ENCODE measurements at places on chromosomes 16 and 17.

GRCh38 chr16:69522732-69523404 lies 42.9 kb upstream of the NFAT5 start:
- no peak for DNase-seq

GRCh38 chr16:54317101-54317611 lies 30.6 kb upstream of the IRX3 start:
- no peak for DNase-seq

GRCh38 chr16:5916711-5917191 lies 819.2 kb upstream of the EEF2KMT start:
- no peak for DNase-seq

DNA sequence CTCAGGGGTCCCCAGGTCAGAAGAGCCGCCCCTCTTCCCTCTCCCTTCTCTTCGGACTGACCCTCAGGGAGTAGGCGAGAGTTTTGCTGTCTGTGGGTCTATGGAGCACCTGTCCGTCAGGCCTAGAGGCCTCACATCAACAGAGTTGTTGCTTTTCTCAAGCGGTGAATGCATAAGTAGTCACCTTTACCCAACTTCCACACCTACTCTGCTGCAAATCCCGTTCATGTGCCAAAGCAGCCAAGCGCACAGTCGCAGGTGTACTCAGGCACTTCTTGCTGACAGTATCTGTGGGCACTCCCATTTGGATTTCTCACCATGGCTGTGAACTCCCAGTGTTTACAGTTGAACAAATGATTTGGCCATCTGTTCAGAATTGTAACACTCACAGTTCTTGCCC lies 4.0 kb upstream of the FA2H start:
- DNase-seq: no peak

DNA sequence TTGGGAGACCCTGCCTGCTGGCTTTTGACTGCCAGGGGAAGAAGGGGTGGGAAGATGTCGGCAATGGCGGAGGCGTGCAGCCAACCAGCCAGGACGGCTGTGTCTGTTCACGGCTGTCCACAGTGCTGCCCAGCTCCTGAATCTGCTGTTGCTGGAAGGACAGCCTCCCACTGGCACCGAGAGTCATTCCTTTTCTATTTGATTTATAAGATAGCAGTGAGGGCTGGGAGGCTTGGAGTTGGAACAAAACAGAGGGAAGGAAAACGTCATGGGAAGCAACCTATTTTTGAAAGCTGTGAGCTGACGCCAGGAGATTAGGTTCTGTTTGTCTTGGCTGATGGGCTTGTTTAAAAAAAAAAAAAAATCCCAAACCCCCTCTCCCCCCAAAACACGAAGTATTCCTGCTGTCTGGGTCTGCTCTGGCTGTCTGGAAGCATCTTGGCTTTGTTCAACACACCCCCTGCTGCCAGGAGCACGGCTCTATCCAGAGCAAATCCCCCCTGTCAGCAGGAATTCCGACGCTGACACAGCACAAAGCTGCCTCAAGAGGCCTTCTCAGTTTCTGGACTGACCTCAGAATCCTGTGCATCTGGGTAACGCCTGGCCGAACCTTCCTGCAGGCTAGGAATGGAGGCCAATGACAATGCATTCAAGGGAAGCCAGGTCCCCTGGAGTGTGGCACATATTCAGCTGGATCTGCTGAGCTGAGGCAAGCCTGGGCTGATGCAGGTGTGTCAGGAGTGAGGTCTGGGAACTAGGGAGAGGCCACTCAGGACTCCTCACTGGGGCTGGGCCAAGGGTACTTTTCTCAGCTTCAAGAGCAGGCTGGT lies 41.0 kb upstream of the SREBF1 start:
- DNase-seq: no peak

DNA sequence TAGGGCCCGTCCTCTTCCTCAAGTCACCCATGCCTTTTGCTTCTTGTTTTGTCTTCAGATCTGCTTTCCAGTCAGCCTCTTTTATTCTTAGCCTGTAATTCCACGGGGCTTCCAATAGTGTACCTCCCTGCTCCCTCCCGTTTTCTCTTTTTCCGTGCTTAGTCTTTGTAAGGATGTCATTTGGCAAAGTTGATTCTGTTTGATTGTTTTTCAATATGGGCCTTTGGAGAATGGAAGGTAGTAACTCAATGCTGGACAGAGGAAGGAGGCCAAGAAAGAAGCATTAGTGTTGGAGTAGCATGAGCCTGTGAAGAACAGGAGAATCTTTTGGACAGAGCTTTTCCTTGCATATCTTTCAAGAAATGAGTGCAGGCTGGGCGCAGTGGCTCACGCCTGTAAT lies 6.5 kb downstream of the WWP2 start:
- DNase-seq: no peak

DNA sequence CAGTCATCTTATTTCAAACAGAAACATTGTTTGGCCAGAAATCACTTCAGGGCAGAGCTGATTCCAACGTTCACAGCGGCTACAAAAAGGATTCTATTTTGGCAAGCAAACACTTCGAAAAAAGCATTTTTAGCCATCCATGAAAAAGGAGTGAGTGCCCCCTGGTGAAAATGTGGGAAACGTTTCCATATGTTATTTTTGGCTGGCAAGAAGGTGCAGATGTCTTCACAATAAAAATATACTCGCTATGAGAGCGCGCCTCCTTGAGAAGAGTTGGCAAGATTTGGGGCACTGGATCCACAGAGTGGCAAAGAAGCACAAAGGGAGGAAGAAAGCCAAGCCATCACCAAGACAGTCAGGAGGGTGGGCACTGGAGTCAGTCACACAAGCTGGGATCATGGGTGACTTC lies 191.1 kb downstream of the CHD9NB start:
- DNase-seq: no peak

- DNase-seq: no peak
Observed at GRCh38 chr16:68411086-68411485, 37.2 kb downstream of the SMPD3 start.

- no peak for DNase-seq
Observed at GRCh38 chr16:21663889-21664647, at the start of gene OTOA. Gene OTOA (plus strand): TSS chr16:21663968. CDS start chr16:21678515, 14,547 bp downstream.

DNA sequence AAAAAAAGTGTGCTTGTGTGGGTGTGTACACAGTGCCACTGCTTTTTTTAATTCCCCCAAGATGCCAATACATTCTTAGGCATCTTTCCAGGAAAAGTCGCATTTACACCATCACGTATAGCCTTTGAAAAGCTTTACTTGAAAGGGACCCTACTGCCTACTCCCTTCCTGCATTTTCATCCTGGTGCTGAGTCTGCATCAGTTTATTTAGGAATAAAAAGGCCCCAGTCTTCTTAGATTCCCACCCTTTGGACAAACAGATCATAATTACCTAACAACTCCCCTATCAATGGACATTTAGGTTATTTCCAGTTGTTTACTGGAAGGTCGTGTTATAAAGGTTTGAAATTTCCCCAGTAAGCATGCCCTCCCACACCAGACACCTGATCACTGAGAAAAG lies 54.9 kb downstream of the CLEC16A start:
- DNase-seq: no peak

GRCh38 chr17:77366206-77366557 lies 225.4 kb downstream of the SEC14L1 start:
- DNase-seq: no peak

DNA sequence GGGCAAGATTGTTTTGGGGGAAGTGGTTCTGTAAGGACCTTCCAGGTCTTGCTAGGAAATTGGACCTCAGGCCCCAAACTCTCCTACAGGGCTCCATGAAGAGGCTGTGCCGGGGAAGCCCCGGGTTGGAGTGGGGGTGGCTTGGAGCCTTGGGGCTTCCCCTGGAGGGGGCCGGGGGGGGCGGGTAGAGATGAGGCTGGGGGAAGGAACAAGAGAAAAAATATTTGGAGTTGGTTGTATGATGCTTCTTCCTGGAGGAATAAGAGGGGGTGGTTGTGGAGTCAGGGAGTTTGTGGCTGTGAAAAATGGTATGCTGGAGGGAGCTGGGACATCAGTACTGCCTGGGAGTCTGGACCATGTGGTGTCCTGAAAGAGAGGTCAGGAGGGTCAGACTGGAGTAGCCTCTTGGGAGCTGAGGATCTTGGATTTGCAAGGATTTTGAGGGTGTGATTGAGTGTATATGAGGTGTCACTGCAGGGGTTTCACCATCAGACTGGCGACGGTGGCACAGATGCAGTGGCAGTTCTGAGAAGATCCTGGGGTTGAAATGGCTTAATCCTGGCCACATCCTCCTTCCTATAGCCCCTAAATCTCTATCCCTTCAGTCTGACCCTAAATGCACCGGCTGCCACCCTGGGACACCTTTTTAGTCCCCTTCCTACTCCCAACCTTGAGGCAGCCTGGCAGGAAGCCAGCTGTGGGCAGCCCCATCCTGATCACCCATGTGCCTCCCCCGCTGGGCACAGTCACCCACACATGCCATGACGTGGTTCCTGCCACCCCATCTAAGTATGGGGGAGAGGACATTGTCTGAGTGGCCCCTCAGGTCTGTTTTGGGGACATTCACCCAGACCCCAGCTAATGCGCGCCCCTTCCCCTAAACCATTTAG lies 10.9 kb downstream of the RARA start:
- peak; percentile 67 for DNase-seq

DNA sequence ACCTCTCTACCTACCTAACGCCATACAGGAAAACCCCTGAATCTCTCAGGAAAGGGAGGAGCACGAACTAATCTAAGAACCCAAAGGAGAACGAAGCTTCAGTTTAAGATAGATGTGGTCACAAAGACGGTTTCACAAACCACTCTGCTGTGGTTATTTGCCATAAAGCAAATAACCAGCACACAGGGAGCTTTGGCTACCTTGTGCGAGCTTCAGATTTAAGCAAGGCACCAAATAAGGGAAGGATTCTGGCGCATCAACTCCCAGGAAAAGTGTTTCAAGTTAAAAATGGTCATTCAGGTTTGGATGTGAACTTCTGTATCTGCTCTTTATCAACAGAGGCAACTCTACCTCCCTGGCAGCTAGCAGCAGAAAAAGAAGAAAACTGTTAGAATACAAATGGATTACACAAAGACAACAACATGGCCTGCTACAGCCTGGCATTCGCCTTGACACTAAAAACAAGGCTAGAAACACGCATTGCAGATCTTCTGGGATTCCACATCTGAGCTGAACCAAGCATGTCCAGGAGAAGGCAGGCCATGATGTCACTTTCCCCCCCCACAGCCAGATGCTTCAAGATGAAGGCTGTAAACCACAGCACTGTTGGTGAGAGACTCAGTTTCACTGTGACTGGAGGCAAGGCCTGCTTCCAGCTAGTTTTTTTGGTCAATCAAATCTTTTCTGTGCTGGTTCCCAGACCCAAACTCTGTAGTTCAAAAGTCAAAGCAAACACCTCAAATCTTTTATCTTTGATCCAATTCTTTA lies 43.6 kb downstream of the SMG6 start:
- DNase-seq: peak; percentile 47

GRCh38 chr16:14501331-14502255 lies 128.5 kb downstream of the PARN start:
- DNase-seq: no peak

- DNase-seq: no peak
Observed at GRCh38 chr17:42072323-42073187, 22.2 kb upstream of the C17orf113 start.

DNA sequence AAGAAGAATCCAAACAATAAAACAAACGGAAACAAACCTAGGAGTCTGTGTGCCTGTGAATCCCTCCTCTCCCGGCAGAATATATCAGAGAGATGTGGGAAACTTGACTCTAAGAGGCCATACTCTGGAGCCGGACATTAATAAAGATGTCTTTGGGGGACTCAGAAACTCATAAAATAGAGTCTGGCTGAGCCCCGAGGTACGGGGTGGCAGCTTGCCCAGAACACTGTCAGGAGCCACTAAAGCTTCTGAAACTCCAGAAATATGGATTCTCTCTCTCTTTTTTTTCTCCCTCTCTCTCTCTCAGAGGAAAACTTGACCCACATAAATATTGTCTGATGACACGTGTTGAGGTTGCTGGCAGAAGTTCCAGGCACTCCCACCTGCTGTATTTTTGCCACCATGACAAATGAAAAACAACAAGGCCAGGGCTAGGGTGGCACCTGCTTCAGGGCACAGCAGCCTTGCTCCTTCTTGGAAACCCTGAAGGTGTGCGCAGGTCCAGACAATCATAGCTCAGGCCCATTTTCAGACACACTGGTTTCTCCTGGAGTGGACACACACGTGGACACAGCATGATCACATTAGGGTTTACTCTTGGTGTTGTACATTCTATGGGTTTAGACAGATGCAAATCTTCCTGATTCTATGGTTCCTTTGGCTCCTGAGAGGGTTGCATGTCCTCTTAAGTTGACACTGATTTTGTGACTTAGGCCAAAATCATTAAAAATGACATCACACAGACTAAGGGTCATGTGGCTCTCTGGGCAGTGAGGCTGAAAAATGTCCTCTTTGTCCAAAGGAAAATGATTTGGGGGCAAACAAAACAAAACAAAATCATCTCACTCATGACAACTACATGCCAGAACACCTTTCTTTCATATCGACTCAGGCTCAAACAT lies 282.6 kb upstream of the IRX3 start:
- DNase-seq: no peak

- no peak for DNase-seq
Observed at GRCh38 chr16:12262454-12263180, 286.1 kb downstream of the SNX29 start.

- DNase-seq: no peak
Observed at GRCh38 chr17:8558144-8558543, 72.4 kb downstream of the MYH10 start.

DNA sequence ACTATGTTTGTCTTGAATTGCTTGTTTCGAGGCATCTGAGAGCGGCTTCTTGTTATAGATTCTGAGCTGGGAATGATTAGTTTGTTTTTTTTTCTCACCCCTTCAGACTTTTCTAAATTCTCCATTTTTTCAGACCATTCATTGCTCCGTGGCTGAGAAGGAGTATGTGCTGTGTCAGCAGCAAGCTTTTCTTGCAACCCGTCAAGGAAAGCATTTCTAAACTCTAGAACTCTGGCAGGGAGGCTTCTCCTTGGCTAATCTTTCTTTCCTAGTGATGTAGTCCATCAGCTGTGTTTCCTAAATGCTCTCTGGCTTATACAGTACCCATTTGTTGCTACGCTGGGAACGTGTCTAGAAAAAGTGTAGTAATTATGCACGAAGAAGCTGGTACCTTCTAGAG lies 133.5 kb downstream of the FTO start:
- DNase-seq: no peak

DNA sequence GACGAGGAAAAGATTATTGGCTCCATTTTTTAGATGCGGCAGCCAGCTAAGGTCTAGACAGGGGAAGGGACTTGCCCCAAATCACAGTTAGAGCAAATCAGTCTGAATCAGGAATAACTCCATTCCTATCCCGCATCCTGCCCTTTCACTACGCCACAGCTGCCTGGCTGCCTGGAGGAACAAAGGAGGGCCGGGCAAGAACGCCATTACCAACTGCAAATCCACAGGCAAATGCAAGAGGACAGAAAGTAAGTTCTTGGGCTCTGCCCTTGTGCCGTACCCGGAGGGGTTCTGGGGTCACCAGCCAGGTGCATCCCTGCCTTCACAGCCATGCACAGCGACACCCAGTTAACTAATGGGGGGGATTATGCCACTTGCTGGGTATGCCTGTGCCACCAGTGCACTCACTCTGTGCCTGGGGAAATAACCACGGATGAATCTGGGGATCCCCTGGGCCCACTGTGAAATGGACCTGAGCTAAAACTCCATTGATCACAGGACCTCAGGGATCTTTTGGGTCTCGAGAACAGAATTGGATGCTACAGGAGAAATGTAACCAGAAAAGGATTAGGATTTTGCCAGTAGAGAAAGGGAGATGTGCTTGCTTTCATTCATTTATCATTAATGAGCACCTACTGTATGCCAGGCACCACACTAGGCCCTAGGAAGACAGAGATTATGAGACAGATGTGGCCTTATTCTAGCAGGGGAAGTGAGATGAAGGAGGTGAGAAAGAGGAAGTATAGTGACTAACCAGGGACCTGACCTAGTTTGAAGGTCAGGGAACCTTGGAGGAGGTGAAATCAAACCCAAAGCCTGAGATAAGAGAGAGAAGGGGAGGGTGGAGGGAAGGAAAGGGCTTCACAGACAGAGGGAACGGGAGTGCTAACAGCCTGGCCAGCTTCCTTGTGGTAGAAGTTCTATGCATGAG lies 17.7 kb downstream of the BCL7C start:
- no peak for DNase-seq

All from activated T-helper 1 cell treated with anti-CD3 and anti-CD28 coated beads, Interleukin-2, amount 50 U/mL, for 16 hours (primary cell).